ENCODE measurements at places on chromosomes 1 and 21.

DNA sequence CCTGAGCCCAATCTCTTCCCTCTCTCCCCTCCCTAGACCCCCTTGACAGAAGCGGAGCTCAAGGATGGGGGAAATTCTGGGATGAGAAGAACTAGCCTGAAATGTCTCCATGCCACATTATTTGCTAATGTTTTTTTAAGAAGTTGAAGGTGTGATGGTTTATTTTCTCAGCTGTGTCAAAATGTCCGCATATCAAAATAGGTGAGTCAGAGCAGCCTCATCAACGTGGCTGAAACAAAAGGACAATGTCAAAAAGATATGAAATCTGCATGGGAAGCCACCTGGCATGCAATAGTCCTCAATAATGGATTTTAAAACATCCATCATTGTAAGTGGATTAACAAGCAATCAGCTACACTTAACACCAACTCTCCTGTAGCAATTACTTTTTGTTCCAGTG, 101.4 kb downstream of the BEND5 start:
- DNase-seq: no peak

DNA sequence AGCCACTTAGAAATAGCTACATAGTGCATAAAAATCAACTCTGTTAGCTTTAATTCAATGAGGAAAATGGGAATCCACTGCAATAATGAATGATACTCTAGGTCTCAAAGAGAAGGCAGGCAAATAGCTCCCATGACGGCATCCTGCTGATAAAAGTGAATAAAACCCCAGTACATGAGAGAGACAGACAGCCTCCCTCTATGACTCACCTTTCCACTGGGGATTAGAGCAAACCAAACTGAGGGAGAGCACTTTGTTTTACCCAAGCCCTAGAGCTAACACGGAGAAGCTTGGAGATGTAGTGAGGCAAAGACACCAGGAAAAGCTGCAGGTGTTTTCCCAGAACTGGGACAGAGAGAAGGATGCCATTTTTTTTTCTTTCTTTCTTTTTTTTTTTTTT, 621.9 kb downstream of the LRRIQ3 start:
- no peak for DNase-seq

- no peak for DNase-seq
Observed at GRCh38 chr1:193437785-193438184, 251.4 kb upstream of the B3GALT2 start.

- DNase-seq: peak; percentile 28
Observed at GRCh38 chr1:56516539-56517252, 62.7 kb downstream of the PLPP3 start.

GRCh38 chr1:66641891-66642473, 108.0 kb downstream of the SGIP1 start:
- DNase-seq: peak; percentile 8

- no peak for DNase-seq
Observed at GRCh38 chr1:109312246-109312645, 5.4 kb upstream of the MYBPHL start.

- DNase-seq: peak; percentile 6
Observed at GRCh38 chr1:14811573-14811972, 213.1 kb downstream of the KAZN start.

DNA sequence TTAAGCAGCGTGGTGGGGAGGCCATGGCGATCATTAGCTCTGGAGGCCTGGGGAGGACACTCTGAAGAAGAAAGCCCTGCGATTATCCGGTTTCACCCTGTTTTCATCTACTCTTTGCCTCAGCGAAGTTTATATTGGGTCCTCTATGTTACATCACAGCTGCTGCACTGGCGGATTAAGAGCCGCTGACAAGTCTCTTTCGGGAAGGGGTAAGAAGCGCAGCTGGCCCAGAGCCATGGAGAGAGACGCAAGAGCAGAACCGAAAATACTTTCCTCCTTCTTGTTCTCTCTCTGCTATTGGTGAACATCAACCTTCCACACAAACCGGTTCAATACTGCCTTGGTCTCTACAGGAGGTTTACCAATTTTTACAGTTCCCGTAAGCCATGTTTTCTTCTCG, 291.5 kb downstream of the FAM72C start:
- no peak for DNase-seq

- DNase-seq: no peak
Observed at GRCh38 chr1:208496467-208497371, 252.5 kb upstream of the PLXNA2 start.

GRCh38 chr1:178871551-178872320, 859 bp upstream of the ANGPTL1 start:
- no peak for DNase-seq

DNA sequence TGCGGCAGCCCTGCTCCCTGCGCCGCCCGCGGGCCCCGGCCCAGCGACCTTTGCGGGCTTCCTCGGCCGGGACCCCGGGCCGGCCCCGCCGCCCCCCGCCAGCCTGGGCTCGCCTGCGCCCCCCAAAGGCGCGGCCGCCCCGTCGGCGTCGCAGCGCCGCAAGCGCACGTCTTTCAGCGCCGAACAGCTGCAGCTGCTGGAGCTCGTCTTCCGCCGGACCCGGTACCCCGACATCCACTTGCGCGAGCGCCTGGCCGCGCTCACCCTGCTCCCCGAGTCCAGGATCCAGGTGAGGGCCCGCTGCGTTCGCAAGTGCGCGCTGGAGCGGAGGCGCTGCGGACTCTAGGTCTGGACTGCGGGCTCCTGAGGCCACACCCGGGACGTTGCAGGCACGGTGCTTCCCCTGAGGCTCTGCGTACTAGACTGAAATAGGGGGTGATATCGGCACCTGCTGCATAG, 351 bp downstream of the MIXL1 start:
- DNase-seq: peak; percentile 8

- DNase-seq: no peak
Observed at GRCh38 chr1:245906207-245906606, 600.9 kb downstream of the SMYD3 start.

GRCh38 chr21:29423099-29423870, 124.6 kb downstream of the BACH1 start:
- DNase-seq: no peak

DNA sequence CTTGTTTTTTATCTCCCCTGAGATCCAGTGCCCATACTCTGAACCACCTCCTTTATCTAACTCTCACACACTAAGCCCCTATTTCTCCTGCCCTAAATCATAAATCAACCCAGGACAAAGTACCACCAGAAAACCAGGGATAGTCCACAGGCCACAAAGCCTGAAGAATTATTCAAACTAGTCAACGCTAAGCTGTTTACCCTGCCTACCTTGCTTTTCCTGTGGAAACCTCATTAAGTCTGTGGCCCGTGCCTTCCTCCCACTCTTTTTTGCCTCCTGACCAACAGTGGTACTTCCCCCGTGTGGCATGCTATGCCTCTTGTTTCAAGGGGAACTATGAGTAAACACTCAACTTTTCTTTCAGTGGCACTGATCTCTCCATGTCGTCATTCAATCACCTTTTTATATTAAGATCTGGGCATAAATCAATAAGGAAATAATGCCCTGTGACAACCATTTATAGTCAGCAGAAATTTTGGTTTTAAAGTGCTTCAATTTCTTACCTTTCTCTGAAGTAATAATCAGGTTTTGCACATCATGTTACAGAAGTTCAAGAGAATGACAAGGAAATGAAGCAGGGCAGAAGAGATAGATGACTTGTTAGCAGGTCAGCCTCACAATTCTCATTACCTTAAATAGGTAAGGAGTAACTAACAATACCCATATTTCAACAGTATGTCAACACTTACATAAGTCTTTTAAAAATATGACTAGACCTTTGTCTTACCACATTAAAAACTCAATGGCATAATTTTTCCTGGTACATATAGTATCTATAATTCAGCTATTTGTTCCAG, 32.1 kb downstream of the EYA3 start:
- DNase-seq: no peak

DNA sequence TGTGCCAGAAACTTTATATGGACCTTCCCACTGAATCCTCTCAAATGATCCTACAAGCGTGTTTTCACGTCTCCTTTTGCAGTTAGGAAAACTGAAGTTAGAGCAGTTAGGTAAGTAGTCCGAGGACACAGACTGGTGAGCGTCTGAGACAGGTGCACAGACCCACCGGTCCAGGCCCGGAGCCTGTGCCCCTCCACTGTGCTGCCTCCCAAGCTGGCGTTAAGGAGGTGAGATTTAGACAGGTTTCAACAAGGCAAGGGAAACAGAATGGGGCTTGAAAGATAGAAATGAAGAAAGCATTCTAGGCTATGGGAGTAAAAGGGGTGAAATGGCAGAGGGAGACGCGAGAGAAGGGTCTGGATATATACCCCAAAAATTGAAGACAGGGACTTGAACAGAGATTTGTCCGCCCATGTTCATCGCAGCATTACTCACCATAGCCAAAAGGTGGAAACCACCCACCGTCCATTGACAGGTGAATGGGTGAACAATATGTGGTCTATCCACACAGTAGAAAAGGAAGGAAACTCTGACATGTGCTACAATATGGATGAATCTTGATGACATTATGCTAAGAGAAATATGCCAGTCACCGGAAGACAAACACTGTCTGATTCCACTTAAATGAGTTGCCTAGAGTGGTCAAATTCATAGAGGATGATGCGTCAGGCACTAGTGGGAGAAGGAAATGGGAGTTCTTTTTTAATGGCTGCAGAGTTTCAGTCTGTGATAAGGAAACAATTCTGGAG, 15.7 kb upstream of the PKP1 start:
- no peak for DNase-seq

GRCh38 chr1:151783796-151784195, 6.5 kb downstream of the TDRKH start:
- DNase-seq: no peak

DNA sequence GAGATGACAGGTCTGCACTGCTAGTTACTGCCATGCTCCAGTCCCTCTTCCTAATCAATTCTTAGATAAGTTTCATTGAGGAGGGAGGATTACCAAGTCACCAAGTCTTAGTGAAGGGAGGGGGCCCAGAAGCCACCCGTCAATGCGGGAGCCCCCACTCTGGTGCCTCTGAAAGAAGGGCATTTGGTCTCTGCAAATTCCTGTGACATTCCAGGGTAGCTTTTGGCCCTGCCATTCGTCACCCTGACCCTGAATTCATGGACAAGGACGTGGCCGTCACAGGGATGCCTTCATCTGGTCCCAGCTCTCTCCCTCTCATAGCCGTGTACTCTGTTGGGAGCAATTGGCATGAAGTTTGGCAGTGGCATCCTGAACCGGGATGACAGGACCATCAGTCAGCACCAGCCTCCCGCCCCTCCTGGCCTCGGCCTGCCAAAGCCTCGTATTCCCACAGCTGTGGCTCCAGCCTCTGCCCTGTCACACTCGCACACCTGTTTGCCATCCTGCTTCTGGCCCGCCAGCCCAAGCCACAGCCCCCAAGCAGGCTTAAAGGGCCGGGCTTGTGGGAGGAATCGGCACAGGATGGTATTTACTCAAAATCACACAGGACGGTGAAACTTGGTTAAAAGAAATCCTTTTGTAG, 150.7 kb downstream of the CLIC6 start:
- no peak for DNase-seq

- DNase-seq: no peak
Observed at GRCh38 chr1:209929751-209930150, 8.3 kb upstream of the SYT14 start.

DNA sequence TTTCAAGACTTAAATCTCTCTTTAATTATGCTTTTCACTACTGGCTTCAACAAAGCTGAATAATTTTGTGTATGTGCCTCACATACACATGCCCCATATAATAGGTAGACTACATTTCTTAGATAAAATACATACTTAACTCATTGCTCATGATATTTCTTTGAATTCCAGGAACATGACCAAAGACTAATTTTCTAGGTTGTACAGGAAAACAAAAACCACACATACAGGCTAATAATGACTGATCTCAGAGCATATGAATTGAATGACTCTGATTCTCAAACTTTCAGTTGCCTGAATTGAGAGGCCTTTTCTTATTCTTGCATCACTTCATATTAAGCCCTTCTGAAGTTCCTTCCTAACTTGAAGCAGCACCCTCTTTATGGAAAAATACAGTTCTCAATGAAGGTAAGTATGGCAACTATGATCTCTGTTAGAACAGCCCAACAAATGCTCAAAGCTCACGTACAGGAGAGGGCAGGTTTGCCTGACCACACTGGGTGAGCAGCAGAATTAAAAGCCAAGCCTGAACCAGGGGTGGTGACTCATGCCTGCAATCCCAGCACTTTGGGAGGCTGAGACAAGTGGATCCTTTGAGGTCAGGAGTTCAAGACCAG, 22.6 kb upstream of the UAP1 start:
- peak; percentile 73 for DNase-seq

GRCh38 chr1:230487773-230488428, 61.8 kb upstream of the PGBD5 start:
- DNase-seq: no peak

DNA sequence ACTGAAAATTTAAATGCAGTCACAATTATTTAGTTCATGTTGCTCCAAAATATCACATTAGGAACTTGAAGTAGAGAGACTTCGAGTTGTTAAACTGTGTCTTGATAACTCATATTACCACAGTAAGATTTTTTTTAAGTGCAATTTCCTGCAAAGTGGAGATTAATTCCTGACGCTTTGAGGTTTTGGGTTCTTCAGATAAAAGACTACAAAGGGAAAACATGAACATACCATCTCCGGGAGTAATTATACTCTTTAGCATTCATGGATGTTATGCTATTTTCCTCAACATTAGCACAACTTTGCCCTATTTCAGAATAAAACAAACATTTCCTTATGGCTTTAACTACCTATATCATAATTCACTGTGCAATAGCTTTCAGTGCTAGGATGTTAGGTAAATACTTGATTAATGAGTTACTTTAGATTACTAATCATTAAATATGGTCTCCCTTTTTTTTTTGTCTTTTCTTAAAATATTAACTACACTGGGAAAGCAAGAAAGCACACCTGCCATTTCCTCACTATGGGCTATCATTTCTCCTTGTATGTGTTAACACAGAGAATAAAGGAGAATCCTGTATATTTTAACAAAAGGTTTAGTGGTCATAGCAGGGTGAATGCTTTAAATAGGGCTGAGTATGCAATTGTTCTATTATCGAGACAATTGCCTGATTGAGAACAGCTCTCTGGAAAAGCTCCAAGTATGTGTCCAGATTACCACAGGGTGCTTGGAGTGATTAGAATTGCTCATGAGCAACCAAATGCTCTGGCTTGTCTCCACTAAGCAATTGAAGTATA, 252.5 kb upstream of the C1orf105 start:
- peak; percentile 56 for DNase-seq

DNA sequence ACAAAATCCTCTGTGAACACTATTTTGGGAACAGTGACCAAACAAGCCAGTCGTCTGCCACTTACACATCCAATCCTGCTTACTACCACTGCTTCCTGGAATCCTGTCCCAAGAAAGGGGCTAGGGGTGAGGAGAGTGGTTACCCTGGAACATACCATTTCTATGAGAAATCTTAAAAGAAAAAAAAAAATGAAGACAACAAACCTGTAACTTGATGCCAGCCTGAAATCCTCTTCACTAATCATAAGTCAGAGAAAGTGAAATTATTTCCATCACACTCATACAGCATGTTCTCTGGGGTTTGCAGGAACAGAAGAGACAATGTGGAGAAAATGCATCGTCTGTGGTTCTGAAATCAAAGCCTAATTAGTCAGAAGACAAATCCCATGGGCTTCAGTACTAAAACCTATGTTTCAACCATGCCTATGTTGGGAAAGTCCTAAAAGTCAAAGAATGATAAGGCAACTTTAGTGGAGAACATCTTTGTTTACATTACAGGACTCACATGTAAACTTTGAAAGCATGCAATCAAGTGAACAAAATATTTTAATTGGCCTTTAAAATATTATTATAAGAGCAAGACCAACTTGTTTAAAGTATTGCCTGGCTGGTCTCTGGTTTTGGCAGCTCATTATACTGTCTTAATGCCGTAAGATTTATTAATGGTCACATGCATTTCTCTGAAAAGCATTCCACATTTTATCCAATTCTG, 220.7 kb downstream of the LTN1 start:
- DNase-seq: peak; percentile 97
